Pancreas (tissue), 10 donors: ENCODE measurements at places on chromosomes 11 and 22.

GRCh38 chr11:119859684-119860083, 130.7 kb upstream of the NECTIN1 start:
- H3K27ac ChIP-seq: no peak overlapping the region
- no peak overlapping the region for H3K4me3 ChIP-seq
- H3K27me3 ChIP-seq: no peaks in the 10 kb centered on the region

DNA sequence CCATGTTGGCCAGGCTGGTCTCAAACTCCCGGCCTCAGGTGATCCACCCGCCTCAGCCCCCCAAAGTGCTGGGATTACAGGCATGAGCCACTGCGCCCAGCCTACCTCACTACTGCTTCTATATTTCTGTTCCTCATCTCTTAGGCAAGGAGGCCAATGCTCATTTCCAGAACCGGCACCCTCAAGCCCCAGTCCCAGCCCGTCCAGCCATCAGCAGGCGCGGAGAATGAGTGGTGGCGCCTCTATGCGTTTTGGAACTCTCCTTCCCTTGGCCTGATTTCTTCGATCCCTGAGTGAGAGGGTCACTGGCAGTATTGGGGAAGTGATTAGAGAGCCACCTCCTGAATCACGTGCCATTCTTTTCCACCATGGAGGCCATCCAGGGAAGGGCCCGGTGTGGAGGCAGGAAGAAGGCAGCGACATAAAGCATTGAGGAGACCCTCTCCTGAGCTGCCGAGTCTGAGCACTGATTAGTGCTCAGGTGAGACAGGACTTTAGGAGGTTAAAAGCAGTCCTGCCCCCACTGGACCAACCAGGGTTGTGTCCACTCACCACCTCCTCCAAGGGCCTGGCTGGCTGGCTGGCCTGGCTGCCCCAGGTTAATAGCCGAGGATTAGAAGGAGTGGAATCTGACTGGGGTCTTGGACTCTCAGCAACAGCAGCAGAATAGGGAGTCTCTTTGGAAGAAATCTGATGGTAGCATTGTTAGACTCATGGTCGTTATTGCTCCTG, 8.7 kb downstream of the GRIK4 start:
- no peaks in the 10 kb centered on the region for H3K4me1 ChIP-seq
- DNase-seq: no peak

DNA sequence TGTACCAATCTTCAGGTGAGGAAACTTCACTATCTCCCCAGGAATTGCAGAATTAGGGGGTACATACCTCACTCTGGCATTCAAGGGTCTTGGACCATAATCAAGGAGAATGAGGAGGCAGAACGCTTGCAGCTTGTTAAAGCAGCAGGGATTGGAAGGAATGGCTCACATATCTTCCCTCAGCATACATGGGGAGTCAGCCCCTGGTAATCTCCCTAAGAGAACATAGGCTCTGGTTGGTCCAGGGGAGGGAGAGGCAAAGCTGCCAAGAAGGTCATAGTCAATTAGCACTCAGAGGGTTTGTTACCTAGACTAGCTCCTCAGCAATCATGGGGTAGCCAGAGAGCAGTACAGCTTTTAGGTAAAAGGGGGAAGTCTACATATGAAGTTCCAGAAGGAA, 256.8 kb downstream of the INSC start:
- no peaks in the 10 kb centered on the region for H3K4me1 ChIP-seq
- no peak overlapping the region for H3K27ac ChIP-seq
- no peak overlapping the region for H3K4me3 ChIP-seq

DNA sequence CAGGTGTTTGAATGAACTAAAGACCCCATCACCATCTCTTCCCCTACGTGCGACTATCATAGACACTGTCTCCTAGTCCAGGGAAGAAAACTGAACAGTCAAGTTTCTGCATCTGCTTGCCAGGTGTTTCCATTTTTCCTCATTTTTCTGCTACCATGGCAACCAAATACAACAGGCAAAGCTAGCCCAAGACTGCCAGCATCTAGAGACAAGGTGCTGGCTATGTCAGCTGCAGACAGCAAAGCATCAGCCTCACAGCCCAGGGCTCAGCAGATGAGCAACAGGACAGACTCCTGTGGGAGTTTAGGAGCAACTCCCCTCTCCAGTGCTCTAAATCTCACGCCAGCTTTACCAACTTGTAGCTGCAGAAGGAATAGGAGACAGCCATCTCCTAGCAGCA, 124.3 kb downstream of the C11orf58 start:
- no peak overlapping the region for H3K27ac ChIP-seq
- DNase-seq: no peak
- H3K36me3 ChIP-seq: no peaks in the 10 kb centered on the region
- H3K4me3 ChIP-seq: no peak overlapping the region
- H3K27me3 ChIP-seq: no peaks in the 10 kb centered on the region

DNA sequence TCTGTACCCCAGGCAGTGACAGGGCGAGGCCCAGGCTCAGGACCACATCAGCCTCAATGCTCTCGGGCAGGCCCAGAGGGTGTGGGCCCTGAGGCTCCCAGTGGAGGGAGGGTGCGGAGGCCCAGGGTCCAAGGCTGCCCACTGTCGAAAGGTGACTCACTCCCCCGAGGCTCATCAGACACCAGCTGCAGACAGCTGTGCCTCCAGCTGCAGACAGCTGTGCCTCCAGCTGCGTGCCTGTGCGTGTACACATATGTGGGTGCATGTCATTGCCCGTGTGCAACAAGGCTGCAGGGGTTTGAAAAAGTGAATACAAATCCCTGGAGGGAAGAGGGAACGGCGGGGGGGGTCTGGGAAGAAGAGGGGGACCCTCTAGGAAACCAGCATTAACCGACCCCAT, 134.3 kb downstream of the BRD1 start:
- no peaks in the 10 kb centered on the region for H3K4me1 ChIP-seq
- no peak for DNase-seq
- no peaks in the 10 kb centered on the region for H3K36me3 ChIP-seq

GRCh38 chr11:70278994-70279393, 8.5 kb downstream of the PPFIA1 start:
- no peak overlapping the region for H3K4me3 ChIP-seq
- no peak for DNase-seq
- peaks cover 13% of the 10 kb centered on the region for H3K36me3 ChIP-seq
- no peaks in the 10 kb centered on the region for H3K4me1 ChIP-seq
